GM10248 (cell line): ENCODE measurements at places on chromosomes 3 and 15.
A peak's percentile ranks its signal among the peaks of the same experiment; 100 is the strongest.

DNA sequence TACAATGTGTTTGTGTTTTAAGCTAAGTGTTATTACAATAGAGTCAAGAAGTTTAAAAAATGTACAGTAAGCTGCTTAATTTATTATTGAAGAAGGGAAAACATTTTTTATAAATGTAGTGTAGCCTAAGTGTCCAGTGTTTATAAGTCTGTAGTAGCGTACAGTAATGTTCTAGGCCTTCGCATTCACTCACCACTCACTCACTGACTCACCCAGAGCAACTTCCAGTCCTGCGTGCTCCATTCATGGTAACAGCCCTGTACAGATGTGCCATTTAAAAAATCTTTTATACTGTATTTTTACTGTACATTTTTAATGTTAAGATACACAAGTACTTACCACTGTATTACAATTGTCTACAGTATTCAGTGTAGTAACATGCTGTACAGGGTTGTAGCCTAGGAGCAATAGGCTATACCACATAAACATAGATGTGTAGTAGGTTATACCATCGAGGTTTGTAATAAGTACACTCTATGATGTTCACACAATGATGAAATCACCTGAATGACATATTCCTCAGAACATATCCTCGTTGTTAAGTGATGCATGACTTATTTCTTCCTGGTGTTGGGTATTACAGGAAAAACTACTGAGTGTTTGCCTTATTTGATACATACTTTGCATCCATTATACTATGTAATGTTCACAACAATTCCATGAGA lies 156.6 kb upstream of the NUDT16 start:
- no peak for DNase-seq

GRCh38 chr3:42960786-42961185 lies 18.3 kb upstream of the GASK1A start:
- no peak for DNase-seq

DNA sequence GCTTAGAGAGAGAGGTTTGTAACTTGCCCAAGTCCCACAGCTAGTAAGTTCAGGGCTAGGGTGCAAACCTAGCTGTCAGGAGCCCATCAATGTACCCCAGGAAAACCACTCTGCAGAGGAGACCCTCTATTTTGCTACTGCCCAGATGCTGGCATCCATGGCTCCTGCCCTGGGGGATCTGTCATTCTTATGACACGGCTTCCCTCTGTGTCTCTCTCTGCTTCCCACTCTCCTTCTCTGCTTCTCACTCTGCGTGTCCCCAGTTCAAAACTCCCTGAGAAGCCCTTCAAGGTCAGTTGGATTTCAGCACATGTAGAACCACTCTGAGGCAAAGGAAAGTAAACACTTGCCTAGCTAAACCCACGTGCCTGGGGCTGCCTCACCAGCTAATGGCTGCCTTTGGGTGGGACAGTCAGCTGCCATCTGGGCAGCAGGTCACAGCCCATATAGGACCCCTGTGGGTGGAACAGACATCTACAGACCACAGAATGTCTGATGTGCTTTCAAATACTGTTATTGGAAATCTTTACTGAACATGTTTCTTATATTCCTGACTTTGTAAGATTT lies 29.4 kb upstream of the SLCO2A1 start:
- DNase-seq = no peak

DNA sequence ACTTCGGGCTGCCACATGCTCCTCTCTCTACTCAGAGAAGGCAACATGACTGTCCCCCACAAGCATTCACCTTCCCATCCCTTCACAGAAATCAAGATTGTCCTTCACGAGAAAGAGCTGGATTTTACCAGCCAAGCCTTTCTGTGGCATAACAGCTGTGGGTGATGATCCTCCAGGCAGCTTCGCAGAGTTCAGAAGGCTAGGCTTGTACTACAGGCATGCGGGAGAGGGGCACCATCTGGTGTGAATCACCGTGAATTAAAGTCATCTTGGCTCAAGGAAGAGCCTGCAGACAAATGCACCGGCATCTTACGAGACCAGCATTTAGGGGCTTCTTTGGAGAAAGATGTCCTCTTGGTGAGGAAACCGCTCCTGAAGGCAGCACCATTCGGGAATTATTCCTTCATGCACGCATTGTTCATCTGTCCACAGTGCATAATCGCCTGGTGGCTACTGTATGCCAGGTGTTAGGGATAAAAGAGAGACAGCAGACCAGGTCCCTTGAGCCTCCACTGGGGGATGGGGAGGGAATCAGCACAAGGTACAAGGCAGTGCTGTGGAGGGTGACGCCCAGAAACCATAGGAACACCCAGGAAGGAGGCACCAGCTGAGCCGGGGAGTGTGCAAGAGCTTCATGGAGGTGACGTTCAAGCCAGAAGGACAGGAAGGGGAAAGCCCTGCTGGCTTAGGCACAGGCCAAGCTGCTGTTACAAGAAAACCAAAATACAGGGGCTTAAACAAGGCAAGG lies 108.6 kb downstream of the TMEM266 start:
- DNase-seq = no peak

- no peak for DNase-seq
Measured at GRCh38 chr3:50323092-50323600, 601 bp upstream of the HYAL2 start.

DNA sequence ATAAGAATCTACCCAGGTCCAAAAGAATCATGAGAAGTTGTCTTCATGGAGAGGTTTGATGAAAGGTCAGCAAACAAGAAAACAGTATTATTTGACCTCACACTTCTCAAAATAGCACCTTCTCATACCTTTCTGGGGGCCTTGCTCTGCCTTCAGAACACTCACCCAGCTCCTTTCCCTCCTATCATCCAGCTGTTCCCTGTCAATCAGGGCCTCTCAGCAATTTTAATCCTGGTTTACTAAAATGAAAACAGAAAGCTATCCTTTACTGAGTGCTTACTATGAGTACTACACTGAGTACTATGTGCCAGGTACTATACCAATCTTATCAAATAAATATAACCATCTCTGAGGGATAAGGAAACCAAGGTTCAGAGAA lies 138.6 kb downstream of the GAP43 start:
- DNase-seq = no peak

DNA sequence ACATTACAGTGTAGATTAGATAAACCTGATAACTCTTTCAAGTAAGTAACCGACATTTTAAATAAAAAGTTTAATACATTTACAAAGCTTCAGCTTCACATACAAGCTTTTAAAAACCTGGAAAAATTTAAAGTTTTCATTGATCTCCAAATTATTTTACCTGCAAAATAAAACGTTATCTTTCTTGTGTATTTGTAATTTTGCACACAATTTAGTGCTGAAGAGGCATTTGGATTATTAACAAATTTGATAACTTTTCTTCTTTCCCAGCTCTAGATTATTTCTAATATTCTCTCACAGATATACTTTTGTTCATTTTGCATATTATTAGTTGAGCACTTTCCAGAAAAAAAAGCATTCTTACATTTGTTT lies 24.2 kb upstream of the MBNL1 start:
- no peak for DNase-seq

- DNase-seq = no peak
Measured at GRCh38 chr3:41143421-41144031, 55.8 kb upstream of the CTNNB1 start.

GRCh38 chr3:138539352-138539751 lies 54.7 kb downstream of the CEP70 start:
- DNase-seq = no peak

GRCh38 chr3:127712881-127713771 lies 40.4 kb downstream of the ABTB1 start:
- DNase-seq = no peak

DNA sequence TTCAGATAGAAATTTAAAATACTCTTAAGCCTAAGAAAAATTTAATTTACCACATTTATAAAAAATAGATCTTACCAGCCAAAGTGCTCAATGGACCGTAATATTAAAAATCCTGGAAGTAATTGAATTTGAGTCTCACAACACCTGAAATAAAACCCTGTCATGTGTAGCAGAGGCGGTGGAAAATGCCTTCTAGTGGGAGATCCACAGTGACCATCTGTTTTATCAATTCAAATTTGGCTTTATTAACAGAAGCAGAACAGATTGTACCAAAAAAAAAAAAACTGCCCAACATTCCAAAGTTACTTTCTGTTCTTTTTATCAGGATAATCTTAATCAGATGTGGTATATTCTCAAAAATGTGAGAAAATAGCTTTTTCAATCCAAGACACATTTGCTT lies 71.7 kb downstream of the DMXL2 start:
- DNase-seq = no peak

GRCh38 chr3:44584646-44585501 lies at the start of gene ZNF660:
ZNF660 (plus strand) TSS chr3:44584964; CDS start chr3:44594194, 9,230 bp downstream.
- DNase-seq = peak; percentile 72

DNA sequence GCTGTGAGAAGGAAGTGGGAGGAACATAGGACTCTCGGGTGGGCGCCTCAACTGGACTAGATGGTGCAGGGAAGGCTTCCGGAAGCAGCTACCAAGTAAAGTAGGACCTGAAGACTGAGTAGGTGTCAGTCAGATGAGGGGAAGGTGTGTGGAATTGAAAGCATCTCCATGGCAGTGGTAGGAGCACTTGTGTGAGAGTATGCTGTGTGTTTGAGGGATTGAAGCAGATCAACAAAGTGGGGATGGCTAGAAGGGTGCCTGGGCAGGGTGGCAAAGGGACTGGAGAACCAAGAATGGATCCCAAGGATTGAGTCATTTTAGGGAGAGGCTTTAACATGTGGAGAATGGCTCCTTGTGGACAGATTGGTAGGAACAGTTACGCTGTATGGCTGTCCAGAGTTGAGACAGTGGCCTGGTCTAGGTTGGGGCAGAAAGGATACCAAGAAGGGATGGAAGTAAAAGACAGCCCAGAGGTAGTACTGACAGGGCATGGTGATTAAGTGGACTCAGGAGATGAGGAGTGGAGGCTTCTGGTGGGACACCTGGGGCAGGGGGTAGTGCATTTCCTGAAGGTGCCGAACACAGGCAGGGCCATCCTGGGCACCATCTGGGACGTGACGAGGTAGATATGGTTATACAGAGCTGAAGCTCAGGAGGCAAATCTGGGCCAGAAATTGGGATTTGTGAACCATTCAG lies 1.5 kb downstream of the UQCC5 start:
- no peak for DNase-seq

GRCh38 chr3:14457999-14458398 lies 55.6 kb downstream of the SLC6A6 start:
- DNase-seq = no peak

DNA sequence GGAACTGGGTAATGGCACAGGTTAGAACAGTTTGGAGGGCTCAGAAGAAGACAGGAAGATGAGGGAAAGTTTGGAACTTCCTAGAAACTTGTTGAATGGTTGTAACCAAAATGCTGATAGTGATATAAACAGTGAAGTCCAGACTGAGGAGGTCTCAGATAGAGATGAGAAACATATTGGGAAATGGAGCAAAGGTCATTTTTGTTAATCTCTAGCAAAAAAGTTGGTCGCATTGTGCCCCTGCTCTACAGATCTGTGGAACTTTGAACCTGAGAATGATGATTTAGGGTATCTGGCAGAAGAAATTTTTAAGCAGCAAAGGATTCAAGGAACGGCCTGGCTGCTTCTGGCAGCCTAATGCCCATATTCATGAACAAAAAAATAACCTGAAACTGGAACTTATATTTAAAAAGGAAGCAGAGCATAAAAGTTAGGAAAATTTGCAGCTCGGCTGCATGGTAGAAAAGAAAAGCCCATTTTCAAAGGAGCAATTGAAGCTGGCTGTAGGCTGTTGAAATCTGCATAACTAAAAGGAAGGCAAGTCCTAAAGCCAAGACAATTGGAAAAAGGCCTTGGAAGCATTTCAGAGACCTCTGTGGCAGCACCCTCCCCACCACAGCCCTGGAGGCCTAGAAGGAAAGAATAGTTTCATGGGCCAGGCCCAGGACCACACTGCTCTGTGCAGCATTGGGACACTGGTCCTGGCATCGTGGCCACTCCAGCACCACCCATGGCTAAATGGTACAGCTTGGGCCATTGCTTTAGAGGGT lies 182.6 kb upstream of the CD96 start:
- DNase-seq = no peak

DNA sequence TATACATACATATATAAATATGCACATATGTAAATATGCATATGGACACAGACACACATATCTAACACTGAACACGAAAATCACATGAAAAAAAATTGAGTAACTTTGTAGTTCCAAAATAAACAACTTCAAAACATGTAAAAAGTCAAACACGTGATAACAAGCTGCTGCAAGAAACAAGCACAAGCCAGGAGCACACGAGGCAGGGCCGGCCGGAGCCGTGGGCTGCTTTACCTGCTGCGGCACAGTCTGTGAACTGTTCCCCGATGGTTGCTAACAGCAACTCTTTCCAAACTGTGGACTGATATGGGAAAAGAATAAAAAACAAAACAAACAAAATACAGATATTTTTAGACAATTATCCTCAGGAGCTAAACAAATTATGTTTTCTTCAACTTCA lies 31.6 kb downstream of the EIF4E3 start:
- DNase-seq = no peak

DNA sequence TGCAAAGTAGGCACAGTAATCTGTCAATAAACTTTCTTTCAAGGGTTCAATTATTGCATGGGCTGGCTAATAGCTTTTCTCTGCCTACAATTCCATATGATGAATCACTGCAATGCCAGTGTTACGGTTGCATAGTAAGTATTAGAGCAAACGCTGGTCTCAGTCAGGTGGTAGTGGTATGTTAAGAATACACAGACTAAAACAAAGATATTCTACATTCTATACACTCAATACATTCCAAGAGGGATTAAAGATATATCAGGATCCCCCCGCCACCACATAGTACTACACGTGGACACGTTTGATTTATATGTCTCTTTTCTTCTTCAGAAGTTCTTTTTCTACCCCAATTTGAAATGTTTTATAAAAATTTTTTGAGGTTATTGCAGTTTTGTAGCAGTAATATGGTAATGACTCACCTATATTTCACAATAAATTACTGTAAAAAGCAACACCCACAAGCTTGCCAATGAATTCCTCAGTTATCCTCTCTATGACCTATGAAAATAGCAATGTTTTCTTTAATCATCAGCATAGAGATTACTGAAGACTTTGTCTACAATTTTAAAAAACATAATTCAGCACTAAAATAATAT lies 68.2 kb downstream of the CD200R1L start:
- no peak for DNase-seq

DNA sequence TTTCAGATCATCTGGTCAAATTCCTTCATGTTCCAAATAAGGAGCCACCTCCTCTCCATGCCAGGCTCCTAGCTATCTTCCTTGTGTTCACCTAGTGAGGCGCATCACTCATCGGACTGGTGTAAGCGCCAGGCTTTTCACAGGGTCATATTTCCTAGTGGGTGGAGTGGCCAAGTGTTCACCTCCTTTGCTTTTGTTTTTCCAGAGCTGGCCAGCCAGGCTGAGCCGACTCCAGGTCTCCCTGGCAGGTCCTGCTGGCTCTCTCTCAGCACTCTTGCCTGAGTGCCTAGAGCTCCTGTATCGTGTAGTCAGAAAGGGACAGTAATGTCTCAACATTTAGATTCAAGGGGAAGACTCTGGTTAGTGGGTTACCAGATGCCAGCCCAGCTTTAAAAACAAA lies 31.0 kb downstream of the HEG1 start:
- no peak for DNase-seq
